ENCODE measurements at places on chromosomes 16 and 17.

DNA sequence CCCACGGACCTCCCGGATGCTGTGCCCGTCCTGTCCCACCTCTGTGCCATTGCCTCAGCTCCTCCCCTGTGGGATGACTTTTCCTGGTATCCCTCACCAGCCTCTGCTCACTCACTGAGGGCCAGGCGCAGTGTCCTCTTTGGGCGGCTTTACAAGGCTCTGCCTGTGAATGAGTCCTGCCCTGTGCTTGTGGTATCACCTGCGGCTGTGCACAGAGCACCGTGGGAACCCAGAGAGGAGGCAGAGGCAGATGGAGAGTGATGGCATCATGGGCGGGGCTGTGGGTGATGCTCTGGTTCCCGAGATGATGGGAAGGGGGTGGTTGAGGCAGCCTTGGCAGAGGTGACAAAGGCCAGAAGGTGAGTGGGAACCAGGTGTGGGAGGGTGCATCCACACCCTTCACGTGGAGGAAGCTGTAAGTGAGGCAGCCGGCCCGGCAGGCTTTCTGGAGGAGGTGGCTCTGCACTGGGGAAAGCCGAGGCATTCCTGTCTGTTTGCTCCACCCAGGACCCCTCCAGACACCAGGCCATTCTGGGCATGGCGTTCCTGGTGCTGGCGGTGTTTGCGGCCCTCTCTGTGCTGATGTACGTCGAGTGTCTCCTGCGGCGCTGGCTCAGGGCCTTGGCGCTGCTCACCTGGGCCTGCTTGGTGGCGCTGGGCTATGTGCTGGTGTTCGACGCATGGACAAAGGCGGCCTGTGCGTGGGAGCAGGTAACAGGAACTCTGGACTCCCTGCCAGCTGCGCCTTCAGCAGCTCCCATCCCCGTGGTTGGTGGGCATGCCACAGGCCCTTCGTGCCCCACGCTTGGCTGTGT is 23.8 kb downstream of the ADCY7 start:
- no peak overlapping the region for H3K4me3 ChIP-seq
- H3K4me1 ChIP-seq: no peaks in the 10 kb centered on the region
- DNase-seq: no peak
- no peaks in the 10 kb centered on the region for H3K36me3 ChIP-seq
- H3K27ac ChIP-seq: no peak overlapping the region
- no peaks in the 10 kb centered on the region for H3K27me3 ChIP-seq

- no peak for DNase-seq
- no peak overlapping the region for H3K4me3 ChIP-seq
- H3K27ac ChIP-seq: no peak overlapping the region
- peaks cover 7% of the 10 kb centered on the region for H3K4me1 ChIP-seq
- H3K36me3 ChIP-seq: peaks cover 39% of the 10 kb centered on the region
Observed at GRCh38 chr17:55774846-55775271, 24.0 kb downstream of the PCTP start.

DNA sequence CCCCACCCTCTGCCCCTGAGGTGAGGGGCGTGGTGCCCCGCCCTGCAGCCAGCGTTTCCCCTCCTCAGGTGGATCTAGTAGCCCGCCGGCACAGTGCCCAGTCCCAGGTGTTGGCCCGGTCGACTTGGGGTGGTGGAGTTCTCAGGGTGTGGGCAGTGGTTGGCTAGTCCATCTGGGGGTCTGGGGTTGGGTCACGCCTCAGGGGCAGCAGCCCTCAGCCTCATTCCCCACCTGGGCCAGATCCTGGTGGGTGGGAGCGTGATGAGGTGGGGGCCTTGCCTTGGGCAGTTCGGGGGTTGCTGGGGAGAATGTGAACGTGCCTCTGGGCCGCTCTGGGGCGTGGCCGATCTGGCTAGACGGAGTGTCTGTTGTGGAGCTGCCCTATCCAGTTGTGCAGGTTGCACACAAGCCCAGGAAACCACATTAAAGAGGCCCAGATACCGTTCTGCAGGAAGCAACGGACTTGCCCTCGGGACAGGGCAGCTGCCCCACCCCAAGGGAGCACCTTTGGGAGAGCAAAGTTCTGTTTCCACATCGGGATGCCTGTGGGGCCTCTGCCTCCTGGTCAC is 32.0 kb downstream of the GSE1 start:
- H3K27me3 ChIP-seq: no peaks in the 10 kb centered on the region
- no peak overlapping the region for H3K4me3 ChIP-seq
- H3K4me1 ChIP-seq: peaks cover 28% of the 10 kb centered on the region
- no peak overlapping the region for H3K27ac ChIP-seq
- no peak for DNase-seq

DNA sequence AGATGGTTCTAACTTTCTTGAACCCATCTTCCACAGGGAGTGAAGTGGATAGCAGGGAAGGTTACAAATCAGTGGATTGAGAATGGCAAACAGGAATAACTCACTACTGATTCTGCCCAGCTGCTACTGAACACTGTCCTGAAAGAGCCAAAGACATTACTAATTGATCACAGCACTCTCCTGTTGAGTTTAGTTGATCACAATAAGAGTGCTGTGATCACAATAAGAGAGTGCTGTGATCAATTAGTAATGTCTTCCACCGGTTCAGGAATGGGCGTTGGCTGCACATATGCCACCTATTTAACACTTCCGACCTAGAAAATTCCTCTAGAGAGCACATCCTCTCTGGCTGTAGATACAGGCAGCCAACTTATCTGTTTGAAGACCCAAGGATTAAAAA is 11.4 kb downstream of the CFAP97D1 start:
- H3K27ac ChIP-seq: no peak overlapping the region
- H3K4me1 ChIP-seq: no peaks in the 10 kb centered on the region
- H3K4me3 ChIP-seq: no peak overlapping the region
- no peaks in the 10 kb centered on the region for H3K27me3 ChIP-seq
- H3K36me3 ChIP-seq: no peaks in the 10 kb centered on the region

- peaks cover 11% of the 10 kb centered on the region for H3K4me1 ChIP-seq
- DNase-seq: no peak
- no peaks in the 10 kb centered on the region for H3K27me3 ChIP-seq
Observed at GRCh38 chr17:4812690-4813089, 5.7 kb downstream of the PLD2 start.

DNA sequence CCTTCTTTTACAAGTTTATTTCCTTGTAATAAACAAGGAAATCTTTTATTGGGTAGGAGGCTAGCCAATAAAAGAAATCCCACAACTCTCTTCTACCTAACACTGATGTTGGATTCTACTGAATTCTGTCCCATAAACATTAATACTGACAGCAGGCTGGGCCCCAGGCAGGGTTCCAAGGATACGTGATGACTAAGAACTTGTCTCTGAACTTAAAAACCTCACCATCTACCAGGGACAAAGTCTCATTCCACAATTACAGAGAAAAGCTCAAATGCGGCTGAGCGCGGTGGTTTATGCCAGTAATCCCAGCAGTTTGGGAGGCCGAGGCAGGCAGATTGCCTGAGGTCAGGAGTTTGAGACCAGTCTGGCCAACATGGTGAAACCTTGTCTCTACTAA is 64.9 kb downstream of the ARHGAP17 start:
- no peaks in the 10 kb centered on the region for H3K36me3 ChIP-seq
- no peaks in the 10 kb centered on the region for H3K27me3 ChIP-seq
- DNase-seq: no peak
- no peak overlapping the region for H3K4me3 ChIP-seq

Data from vagina (tissue), 2 donors.